ENCODE measurements at places on chromosomes 7 and 10.

DNA sequence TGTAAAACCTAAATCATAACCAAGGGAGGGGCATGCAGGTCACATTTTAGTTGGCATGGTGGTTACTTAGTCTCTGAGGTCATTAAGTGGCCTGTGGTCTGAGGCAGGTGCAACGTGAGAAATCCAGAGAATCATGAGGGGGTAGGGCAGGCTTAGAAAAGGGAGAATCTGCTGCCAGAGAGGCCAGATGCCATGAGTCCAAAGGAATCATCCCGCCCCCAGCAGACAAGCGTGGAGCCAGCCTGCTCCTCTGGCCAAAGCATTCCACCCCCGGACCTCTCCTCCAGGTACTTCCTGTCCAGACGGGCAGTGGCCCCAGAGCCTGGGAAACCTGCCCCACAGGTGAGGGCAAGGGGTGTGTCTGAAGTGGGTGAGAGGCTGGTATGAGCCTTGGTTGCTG lies 196.4 kb upstream of the ZNF32 start:
- peak; percentile 91 for DNase-seq

DNA sequence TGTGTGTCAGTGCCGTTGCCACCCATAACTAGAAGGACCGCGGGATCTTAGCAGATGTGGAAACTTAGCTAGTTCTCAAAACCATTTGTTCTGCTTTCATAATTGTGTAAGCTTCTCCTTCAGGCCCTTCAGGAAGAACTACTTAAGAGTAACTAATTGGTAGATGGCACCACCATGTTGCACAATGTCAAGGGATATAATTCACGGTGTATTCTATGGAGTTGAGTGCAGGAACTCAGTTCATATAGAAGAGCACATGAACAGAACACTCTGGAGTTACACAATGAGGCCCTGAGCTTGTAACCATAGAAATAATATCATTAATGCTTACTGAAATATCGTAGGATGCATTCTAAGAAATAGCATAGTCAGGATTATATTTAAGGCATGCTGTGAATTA lies 126.5 kb upstream of the GAD2 start:
- DNase-seq: no peak

- DNase-seq: no peak
Observed at GRCh38 chr7:149704507-149704906, 68.9 kb downstream of the ZNF467 start.

- no peak for DNase-seq
Observed at GRCh38 chr7:382043-382400, 92.1 kb downstream of the FOXL3 start.

DNA sequence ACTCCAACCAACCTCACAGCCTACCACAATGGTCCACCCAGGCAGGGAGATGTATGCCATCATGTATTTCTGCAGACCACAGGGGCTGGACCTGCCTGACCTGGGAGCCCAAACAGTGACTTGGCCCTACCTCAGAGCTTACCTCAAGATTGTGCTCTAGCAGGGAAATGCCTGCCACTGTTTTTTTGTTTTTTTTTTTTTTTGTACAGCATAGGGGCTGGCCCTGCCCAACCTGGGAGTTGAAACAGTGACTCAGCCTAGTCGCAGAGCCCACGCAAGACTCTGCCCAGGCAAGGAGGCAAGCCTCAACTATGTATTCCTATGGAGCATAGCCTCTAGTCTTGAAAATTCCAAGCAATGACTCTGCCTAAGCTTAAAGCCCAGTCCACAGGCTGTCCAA lies 39.3 kb upstream of the CDK6 start:
- peak; percentile 70 for DNase-seq

DNA sequence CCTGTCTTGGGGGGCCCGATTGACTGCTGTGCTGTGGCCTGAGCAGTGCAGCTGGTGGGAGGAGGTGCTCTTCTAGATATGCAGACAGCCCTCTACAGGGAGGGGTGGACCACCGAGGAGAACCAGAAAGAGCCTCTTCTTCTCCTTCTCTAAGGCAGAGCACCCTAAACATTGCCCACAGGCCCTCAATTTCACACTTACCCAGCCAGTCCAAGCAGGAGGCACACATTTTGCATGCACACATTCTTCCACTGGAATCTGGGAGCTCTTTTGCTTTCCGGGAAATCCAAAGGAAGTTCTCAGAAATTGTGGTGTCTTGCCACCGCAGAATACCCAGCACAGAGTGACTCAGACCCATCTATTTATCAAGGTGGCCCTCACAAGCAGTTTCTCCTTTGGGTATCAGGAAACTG lies 45.8 kb downstream of the EEPD1 start:
- peak; percentile 91 for DNase-seq

GRCh38 chr10:86969421-86970041 lies 1.2 kb downstream of the ADIRF start:
- peak; percentile 43 for DNase-seq

GRCh38 chr7:159317294-159317693 lies 172.6 kb upstream of the VIPR2 start:
- DNase-seq: no peak

GRCh38 chr7:30403477-30403876 lies 75.1 kb downstream of the NOD1 start:
- no peak for DNase-seq

DNA sequence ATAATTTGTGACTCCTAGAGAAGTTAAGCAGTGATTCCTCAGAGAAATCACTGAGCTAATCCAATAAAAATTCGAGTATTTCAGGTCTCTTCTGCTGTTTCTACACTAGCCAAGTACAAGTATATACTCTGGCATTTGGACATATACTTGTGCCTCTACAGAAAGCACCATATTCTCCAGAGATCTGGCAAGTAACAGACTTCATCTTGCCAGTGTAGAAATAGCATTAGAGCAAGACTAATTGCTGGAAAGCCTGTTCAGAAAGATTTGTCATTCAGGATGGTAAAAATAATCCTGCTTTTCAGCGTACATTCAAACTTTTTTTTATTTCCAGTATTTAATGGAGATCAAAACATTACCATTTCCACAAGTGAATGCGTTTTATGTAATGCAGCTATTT lies 410.8 kb upstream of the ETV1 start:
- no peak for DNase-seq

GRCh38 chr10:79457256-79457785 lies 11.9 kb upstream of the ZCCHC24 start:
- no peak for DNase-seq

GRCh38 chr10:79374312-79375191 lies 27.3 kb downstream of the PPIF start:
- peak; percentile 72 for DNase-seq

DNA sequence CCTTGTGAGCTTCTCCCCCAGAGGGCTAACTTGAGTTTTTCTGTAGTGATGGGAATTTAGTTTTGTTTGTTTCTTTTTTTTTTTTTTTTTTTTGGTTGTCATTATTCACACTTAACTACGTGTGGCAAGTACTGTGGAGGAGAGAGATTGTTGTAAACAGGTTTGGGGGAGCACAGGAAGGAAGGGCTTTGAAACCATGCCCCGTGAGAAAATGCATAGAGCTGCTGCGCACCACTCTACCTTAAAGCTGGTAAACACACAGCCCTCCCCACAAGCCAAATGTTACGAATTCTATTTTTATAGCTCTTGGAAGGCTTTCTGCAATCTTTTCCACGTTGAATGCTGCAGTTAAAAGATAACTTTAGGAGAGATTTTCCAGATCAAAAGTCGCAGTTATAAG lies 76.2 kb downstream of the ZNF22 start:
- DNase-seq: no peak

- no peak for DNase-seq
Observed at GRCh38 chr7:51472873-51473272, 156.3 kb upstream of the COBL start.

GRCh38 chr10:30861976-30862375 lies 169.7 kb downstream of the ZNF438 start:
- no peak for DNase-seq

GRCh38 chr10:126705131-126705530 lies 34.6 kb upstream of the C10orf90 start:
- no peak for DNase-seq

DNA sequence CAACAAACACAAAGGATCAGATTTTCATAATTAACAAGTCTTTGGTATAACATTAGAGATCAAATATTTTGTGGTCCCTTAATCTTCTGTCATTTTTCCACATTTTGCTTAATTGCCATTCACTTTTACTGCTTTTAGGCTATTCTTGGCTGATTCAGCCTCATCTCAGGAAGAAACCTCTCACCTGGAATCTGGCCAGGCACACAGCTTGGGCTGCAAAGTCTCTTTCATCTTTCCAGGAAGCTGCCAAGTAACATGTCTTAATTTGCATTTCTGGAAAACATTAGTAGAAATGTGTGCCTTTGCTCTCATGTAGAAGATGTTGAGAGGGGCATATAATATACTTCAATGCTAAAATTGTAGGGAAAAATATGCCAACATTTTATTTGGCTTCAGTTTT lies 174.2 kb upstream of the STEAP4 start:
- DNase-seq: no peak

GRCh38 chr7:71377469-71377868 lies 245.5 kb downstream of the GALNT17 start:
- DNase-seq: no peak

GRCh38 chr7:33065981-33066380 lies 3.4 kb upstream of the NT5C3A start:
- no peak for DNase-seq

DNA sequence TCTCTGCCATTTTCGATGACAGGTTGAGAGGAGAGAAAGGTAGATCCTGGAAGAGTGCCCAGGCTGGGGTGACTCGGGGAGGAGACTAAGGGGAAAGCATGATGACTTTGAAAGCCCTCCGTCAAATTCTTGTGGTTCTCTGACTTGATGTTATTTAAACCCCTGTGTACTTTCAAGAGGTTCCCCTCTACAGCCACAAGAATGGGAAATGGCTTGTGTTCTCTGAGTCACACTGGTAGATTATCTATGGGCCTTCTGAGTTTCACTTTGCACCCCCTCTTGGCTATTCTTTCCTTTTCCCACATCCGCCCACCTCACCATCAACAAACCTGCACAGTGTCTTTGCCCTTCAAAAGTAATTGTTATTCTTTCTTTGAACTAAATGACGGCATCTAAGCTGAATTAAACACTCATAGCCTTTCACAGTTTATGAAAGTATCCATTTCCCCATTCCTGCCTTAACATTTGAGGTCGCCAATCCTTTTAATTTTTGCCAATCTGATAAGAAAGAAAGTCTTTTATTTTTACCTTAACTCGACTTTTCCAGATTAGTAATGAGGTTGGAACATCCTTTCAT lies 24.1 kb downstream of the PRF1 start:
- DNase-seq: peak; percentile 98

GRCh38 chr7:45267262-45267661 lies 109.7 kb downstream of the RAMP3 start:
- DNase-seq: no peak

DNA sequence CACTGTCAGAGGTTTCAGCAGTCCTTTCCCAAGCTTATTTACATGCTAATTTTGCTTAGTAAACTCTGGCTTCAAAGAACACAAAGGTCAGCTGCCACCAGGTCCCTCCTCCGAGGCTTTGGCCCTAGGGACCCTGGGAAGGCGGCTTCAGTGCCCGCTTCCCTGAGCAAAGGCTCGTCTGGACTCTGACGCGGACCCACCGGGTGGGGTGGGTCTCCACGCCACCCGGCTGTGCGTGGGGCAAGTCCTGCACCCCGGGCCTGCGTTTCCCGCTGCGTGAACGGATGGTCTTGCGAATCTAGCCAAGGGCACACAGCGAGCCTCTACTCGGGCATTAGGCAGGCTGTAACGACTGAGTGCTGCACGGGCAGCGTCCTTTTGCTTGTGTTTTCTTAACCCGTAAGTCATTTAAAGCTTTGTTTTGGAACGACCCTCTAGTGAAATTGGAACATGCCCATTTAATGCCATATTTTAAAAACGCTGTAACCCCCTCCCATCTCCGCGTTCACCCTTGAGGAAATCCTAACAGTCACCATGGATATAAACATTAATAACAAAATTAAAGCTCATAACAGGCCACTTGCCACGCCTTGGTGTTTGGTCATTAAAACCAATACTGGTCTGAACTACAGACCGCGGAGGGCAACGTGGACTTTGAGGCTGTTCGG lies 828 bp downstream of the BNIP3 start:
- peak; percentile 31 for DNase-seq

- DNase-seq: no peak
Observed at GRCh38 chr7:151897951-151898686, 21.2 kb upstream of the PRKAG2 start.

DNA sequence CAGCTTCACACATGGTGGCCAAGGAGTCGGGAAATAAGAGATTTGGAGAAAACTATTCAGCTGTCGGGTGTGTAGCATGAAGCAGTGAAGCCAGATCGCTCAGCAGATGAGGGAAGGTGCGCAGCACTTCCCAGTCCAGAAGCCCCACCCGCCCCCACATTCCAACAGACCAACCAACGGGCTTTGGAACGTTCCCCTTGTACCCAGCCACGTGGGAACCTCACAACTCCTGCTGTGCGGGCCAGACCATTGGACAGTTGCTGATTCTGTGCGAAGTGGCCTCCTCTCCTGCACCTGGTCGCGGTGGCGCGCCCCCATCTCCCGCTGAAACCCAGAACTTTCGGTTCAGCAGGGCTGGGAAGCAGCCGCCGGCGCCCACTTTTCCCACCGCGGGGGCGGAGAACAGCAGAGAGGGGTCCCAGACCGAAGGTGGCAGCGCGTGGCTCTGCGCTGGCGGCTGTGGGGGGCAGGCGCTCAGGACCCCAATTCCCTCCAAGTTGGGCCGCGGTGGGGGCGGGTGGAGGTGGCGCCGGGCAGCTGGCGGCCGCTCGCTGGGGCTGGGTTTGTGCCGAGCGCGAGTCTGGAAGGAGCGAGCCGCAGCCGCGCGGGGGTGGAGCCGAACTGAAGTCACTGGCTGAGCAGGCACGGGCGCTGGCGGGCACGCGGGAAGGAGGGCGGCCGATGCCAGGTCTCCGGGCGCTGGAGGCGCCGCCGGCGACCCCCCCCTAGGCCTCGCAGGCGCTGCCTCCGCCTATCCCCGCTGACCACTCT lies 1301.5 kb upstream of the SORCS1 start:
- DNase-seq: no peak

DNA sequence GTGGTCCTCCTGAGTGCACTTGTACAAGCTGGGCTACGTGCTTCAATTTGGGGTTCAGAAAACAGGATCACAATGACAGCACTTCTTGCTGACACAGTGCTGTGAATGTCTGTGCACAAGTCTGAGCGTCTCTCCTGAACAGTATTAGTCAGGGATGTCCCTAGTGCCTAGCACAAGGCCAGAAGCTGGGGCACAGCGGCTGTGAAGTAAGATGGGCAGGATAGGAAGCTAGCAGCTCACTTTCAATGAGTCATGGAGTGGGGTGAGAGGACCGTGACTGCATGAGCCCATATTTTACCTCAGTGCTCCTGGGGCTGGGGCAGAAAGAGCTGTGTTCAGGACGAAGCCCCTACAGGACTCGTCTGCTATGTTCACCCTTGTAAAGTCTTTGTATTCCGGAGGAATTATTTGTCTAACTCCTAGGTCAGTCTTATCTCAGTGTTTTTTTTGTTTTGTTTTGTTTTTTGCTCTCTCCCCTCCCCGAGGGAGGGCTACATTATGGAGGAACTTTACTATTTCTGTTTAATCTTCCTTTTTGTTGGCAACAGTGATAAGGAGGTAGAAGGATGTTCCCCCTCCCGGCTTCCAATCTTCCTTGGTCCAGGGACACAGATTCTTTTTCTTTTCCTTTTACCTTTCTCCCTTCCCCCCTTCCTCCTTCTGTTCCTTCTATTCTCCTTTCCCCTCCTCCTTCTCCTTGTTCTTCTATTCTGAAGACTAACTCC lies 2.8 kb upstream of the LRMDA start:
- peak; percentile 78 for DNase-seq
